Muscle of leg (tissue), 16 donors: ENCODE measurements at places on chromosomes 11 and 22. TPM values are rescaled to one million over a fixed set of nuclear protein-coding genes. Genes with fewer than 3 reads are reported as not detected.

Gene SLCO2B1
- total RNA-seq: 8.2 TPM

Gene ABCC8
- total RNA-seq: 1.3 TPM

Gene ZP1
- not detected for total RNA-seq

Gene RAG2
- total RNA-seq: 0.09 TPM

Gene ANO1
- total RNA-seq: 5.8 TPM

Gene DGCR6
- total RNA-seq: 22.5 TPM

Gene YPEL1
- total RNA-seq: 18.8 TPM

Gene PIH1D2
- total RNA-seq: 1.1 TPM

Gene AMOTL1
- 53.9 TPM for total RNA-seq

DNA sequence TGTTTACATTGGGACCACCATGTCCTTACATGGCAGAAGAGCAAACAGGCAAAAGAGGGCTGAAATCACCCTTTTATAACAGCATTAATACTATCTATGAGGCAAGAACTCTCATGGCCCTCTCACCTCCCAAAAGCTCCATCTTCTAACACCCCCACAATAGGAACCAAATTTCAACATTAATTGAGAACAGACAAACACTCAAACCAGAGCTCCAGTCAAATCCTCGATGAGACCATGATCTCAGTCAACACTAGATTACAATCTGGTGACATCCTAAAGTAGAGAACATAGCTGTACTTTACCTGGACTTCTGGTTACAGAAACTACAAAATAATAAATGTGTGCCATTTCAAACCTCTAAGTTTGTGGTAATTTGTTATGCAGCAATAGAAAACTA is 25.1 kb downstream of the OR2AG2 start:
- H3K4me1 ChIP-seq: no peaks in the 10 kb centered on the region
- peak overlapping the region; percentile 86 for H3K27ac ChIP-seq
- H3K4me3 ChIP-seq: peak overlapping the region; percentile 25
- DNase-seq: no peak

DNA sequence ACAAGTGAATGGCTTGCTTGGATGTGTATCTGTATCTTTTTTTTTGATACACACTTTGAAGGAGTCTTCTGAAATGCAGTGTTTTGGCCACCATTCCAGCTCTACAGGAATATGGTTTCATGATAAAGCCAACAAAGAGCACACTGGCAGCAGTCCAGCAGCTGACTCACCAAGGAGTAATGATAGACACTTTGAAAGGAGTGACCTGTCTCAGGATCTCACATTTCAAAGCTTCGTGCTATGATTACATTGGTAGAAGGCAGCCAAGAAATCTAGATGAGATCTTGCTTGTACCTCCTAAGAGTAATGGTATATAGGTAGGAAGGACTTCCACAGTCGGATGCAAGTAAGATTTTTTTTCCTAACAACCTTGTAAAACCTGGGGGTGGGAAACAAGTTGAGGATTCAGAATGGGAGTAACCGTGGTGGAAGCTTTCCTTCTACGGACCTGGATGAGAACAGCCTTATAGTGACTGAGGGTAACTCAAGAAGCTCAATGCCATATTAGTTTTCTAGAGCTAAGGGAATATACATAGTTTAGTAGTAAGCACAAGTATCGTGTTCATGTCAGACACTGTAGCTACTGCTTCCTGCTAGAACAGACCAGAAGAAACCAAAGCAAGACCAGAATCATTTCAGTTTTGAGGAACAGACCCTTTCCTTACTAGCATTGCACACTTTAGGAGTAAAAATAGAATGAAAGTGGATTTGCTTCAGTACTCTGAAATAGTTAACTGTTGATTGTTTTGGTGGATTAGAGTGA is 25.0 kb downstream of the MTMR3 start:
- H3K36me3 ChIP-seq: no peaks in the 10 kb centered on the region
- H3K4me3 ChIP-seq: no peak overlapping the region
- no peaks in the 10 kb centered on the region for H3K27me3 ChIP-seq

GRCh38 chr11:9716275-9717039 is 52.6 kb downstream of the SWAP70 start:
- peak; percentile 94 for DNase-seq
- H3K27ac ChIP-seq: peak overlapping the region; percentile 88
- H3K4me1 ChIP-seq: peaks cover 25% of the 10 kb centered on the region
- no peaks in the 10 kb centered on the region for H3K36me3 ChIP-seq
- no peak overlapping the region for H3K4me3 ChIP-seq
- no peaks in the 10 kb centered on the region for H3K27me3 ChIP-seq

GRCh38 chr22:42388130-42388797 is 43.9 kb downstream of the NFAM1 start:
- H3K4me3 ChIP-seq: no peak overlapping the region
- no peak overlapping the region for H3K27ac ChIP-seq
- no peaks in the 10 kb centered on the region for H3K36me3 ChIP-seq
- H3K4me1 ChIP-seq: peaks cover 18% of the 10 kb centered on the region
- peaks cover 15% of the 10 kb centered on the region for H3K27me3 ChIP-seq

DNA sequence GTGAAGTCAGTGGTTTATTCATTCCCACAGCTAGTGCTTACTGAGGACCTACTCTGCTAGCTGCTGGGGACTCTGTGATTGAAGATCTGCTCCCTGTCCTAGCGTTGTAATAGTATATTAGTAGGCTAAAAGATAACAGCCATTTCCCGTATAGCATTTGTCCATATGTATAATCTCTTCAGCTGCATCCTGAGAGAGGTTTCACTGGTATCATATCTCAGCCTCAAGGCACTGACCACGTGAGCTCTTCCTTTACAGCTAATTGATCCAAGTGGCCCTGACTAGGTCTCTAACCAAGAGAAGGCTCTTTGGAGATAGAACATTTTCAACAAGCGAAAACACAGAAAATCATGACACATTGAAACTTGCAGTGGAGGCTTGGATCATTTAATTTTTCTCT is 110.2 kb downstream of the APIP start:
- no peak overlapping the region for H3K27ac ChIP-seq
- H3K4me3 ChIP-seq: no peak overlapping the region
- DNase-seq: no peak
- no peaks in the 10 kb centered on the region for H3K36me3 ChIP-seq
- no peaks in the 10 kb centered on the region for H3K4me1 ChIP-seq
- no peaks in the 10 kb centered on the region for H3K27me3 ChIP-seq

GRCh38 chr11:108498816-108499408 is 728 bp upstream of the POGLUT3 start:
- H3K27ac ChIP-seq: peak overlapping the region; percentile 96
- H3K4me1 ChIP-seq: peaks cover 7% of the 10 kb centered on the region
- peaks cover 4% of the 10 kb centered on the region for H3K36me3 ChIP-seq
- H3K4me3 ChIP-seq: peak overlapping the region; percentile 77
- no peaks in the 10 kb centered on the region for H3K27me3 ChIP-seq

- H3K4me3 ChIP-seq: no peak overlapping the region
- H3K36me3 ChIP-seq: peaks cover 57% of the 10 kb centered on the region
- no peaks in the 10 kb centered on the region for H3K27me3 ChIP-seq
- peaks cover 16% of the 10 kb centered on the region for H3K4me1 ChIP-seq
These were observed 37.4 kb downstream of the CTNND1 start for GRCh38 chr11:57798905-57799559.

DNA sequence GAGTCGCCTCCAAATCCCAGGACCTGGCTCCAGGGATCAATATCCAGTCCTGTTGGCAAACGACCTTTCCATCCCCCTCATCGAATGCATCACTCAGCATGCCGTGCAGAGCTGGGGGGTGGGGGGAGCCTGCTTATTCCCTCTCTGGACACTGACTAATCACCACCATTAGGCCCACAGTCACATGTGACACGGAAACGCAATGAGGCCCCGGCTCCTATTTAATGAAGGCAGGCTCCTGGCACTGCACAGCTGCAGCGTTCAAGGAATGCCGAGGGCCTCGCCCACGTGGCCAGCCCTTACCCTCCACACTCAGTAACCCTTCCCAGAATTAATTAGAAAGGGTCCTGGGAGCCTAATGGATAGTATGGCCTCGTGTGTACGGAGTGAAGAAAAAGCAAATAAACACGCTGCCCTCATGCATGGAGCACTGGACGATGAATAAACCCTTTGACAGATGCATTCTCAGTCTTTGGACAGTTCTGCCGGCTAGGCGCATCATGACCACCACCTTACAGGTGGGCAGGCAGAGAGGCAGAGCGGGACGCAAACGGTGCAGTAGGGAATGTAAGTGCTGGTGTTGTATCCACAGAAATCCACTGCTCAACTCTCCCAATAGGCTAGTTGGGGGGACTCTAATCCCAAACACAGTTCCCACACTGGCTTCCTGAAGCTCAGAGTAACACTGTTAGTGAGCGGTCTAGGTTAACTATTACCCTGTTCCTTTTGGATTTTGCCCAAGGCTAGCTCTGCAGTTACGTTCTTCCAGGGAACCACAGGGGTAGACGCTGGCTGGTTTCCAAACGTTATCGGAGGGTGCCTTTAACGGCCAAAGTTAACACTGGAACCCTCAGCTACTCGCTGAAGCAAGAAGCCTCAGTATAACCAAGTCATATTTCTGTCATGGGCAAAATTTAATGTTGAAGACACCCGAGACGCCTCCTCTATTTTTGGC is 490.1 kb downstream of the OPCML start:
- no peak overlapping the region for H3K27ac ChIP-seq
- H3K36me3 ChIP-seq: no peaks in the 10 kb centered on the region
- no peak overlapping the region for H3K4me3 ChIP-seq

DNA sequence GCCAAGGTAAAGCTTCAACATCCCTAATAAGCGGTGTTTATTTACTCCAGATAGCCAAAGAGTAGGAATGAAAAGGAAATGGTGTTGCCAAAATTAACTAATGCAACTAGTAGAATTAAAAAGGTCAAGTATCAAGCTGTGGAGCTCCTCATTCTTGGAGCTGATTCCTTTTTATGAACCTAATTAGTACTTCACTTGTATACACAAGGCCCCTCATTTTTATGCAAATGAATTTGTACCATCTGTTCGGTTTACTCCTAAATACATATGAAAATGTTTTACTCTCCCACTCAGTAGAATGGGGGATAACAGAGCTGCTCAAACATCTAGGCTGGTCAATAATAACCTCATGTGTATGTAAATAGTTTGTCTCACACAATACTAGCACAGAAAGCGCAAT is 426.4 kb upstream of the LUZP2 start:
- DNase-seq: no peak
- H3K4me1 ChIP-seq: no peaks in the 10 kb centered on the region
- no peaks in the 10 kb centered on the region for H3K36me3 ChIP-seq
- no peak overlapping the region for H3K4me3 ChIP-seq
- no peak overlapping the region for H3K27ac ChIP-seq

DNA sequence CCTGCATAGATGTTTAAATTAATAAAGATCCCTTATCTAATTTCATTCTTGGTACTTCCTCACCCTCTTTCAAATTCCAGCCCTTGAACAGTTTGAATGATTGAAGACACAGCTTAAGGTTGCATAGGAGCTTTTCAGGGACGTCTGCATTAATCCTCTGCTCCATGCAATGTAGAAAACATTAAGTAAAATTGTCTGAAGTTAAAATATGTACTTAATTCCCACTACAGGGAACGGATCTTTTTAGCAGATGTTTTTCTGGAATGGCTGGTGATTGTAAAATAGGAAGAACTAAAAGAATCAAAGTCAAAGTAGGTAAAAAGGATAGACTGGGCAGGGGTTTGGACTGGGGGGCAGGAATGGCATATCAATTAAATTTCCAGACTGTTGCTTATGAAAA is 58.9 kb downstream of the ABTB2 start:
- DNase-seq: peak; percentile 88
- no peaks in the 10 kb centered on the region for H3K36me3 ChIP-seq
- H3K4me1 ChIP-seq: peaks cover 22% of the 10 kb centered on the region
- no peak overlapping the region for H3K4me3 ChIP-seq
- H3K27me3 ChIP-seq: no peaks in the 10 kb centered on the region
- H3K27ac ChIP-seq: no peak overlapping the region

GRCh38 chr22:48676266-48677167 is 1151.2 kb downstream of the BRD1 start:
- H3K36me3 ChIP-seq: no peaks in the 10 kb centered on the region
- no peaks in the 10 kb centered on the region for H3K27me3 ChIP-seq
- H3K4me1 ChIP-seq: no peaks in the 10 kb centered on the region
- no peak overlapping the region for H3K27ac ChIP-seq
- no peak for DNase-seq
- no peak overlapping the region for H3K4me3 ChIP-seq

DNA sequence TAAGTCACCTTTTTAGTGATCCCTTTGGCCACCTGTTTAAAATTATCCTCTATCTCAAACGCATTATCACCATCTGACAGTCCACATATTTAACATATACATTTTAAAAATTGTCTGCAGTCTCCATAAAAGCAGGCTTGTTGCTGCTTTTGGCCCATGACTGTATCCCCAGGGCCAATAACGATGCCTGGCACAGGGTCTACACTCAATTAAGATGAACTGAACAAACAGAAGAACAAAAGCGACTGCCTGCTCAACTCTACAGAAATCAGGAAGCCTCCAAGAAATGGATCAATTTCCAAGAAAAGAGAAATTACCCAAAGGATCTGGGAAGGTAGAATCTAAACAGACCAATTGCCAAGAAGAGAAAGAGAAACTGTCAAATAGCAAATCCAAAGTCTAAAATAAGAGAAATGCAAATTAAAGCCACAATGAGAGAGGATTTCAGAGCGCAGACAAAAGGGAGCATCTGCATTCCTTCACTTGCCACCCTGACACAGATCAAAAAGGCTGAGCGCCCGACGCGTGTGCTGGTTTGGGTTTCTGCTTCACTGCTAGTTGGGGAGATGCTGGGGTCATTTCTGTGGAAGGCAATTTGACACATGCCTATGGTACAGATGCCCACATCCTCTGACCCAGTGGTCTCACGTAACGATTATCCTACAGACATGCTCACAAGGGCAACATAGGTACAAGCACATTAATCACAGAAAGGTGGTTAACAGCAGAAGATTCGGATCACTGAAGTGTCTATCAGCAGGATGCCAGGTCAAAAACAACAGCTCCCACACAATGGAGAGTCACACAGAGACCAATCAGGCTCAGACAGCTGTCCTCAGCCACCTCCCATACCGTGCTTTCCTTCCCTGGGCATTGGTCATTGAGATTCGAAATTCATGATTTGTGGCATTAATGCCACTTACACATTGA is 55.9 kb downstream of the SHISAL1 start:
- no peak for DNase-seq
- no peak overlapping the region for H3K27ac ChIP-seq
- no peak overlapping the region for H3K4me3 ChIP-seq

- peaks cover 2% of the 10 kb centered on the region for H3K27me3 ChIP-seq
- no peak overlapping the region for H3K4me3 ChIP-seq
- peaks cover 60% of the 10 kb centered on the region for H3K4me1 ChIP-seq
- H3K27ac ChIP-seq: no peak overlapping the region
- no peak for DNase-seq
These were observed 22.0 kb downstream of the RSPH14 start for GRCh38 chr22:23119494-23120414.

GRCh38 chr11:12103411-12104225 is 6.8 kb upstream of the MICAL2 start:
- peaks cover 6% of the 10 kb centered on the region for H3K27me3 ChIP-seq
- H3K27ac ChIP-seq: no peak overlapping the region
- H3K4me1 ChIP-seq: peaks cover 22% of the 10 kb centered on the region
- no peaks in the 10 kb centered on the region for H3K36me3 ChIP-seq
- no peak overlapping the region for H3K4me3 ChIP-seq

DNA sequence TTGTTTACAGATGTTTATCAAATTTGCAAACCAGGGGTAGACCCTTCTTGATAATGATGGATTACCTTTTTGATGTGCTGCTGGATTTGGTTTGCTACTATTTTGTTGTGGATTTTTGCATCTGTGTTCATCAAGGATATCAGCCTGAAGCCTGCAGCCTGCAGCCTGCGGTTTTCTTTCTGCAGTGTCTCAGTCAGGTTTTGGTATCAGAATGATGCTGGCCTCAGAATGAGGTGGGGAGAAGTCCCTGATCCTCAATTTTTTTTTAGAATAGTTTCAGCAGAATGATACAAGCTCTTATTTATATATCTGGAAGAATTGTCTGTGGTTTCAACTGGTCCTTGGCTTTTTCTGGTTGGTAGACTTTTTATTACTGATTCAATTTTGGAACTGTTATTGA is 19.7 kb upstream of the RAB38 start:
- no peaks in the 10 kb centered on the region for H3K27me3 ChIP-seq
- no peaks in the 10 kb centered on the region for H3K36me3 ChIP-seq
- no peak for DNase-seq
- H3K27ac ChIP-seq: no peak overlapping the region
- H3K4me1 ChIP-seq: no peaks in the 10 kb centered on the region
